ENCODE measurements at places on chromosomes 12 and 14.

GRCh38 chr12:68304626-68305025 is 27.5 kb downstream of the MDM1 start:
- DNase-seq: no peak

- peak; percentile 12 for DNase-seq
Observed at GRCh38 chr12:57276935-57277563, 26.1 kb upstream of the STAC3 start.

DNA sequence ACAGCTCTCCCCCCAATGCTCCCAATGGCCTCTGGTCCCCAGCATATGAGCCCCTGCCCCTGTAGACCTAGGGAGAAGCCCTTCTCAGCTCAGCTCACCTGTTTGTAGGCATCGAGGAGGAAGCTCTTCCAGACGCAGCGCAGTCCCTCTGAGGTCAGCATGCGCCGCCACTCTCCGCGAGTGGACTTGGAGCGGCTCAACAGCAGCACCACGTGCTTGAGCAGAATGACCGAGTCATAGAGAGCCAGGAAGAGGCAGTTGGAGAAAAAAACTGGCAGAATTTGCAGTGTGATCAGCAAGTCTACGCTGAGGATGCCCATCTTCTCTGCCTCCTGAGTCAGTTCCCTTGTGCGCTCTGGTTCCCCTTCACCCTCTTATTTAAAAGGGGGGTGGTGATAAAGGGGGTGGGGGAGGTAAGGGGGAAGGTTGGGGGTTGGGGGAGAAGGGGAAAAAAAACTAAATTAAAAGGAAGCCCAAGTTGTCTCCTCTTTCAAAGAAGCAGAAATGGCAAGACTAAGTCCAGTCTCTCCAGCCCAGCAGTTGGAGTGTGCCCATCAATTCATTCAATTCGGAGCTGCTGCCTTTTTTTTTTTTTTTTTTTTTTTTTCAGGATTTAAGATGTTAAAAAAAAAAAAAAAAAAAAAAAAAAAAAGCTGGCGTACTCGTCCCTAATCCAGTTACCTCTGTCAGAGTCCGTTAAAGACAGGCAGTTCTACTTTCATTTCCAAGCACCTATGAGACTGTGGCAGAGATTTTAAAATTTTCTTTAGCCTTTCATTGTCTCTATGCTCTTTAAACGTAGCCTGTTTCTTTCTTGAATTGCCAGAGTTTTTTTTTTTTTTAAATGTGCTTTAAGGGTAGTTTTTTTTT is at the start of gene DIO2:
Gene DIO2, minus strand, starts transcription at position 352 of the 870 bp plus-strand sequence. Its CDS starts 32 bp downstream, at position 320.
- peak; percentile 66 for DNase-seq

GRCh38 chr14:66237741-66238140 is 248.4 kb upstream of the CCDC196 start:
- no peak for DNase-seq

- DNase-seq: no peak
Observed at GRCh38 chr12:5038781-5039311, 4.8 kb upstream of the KCNA5 start.

- DNase-seq: no peak
Observed at GRCh38 chr14:29895591-29896083, 32.0 kb downstream of the PRKD1 start.

GRCh38 chr12:74644681-74645080 is 107.0 kb downstream of the ATXN7L3B start:
- no peak for DNase-seq

DNA sequence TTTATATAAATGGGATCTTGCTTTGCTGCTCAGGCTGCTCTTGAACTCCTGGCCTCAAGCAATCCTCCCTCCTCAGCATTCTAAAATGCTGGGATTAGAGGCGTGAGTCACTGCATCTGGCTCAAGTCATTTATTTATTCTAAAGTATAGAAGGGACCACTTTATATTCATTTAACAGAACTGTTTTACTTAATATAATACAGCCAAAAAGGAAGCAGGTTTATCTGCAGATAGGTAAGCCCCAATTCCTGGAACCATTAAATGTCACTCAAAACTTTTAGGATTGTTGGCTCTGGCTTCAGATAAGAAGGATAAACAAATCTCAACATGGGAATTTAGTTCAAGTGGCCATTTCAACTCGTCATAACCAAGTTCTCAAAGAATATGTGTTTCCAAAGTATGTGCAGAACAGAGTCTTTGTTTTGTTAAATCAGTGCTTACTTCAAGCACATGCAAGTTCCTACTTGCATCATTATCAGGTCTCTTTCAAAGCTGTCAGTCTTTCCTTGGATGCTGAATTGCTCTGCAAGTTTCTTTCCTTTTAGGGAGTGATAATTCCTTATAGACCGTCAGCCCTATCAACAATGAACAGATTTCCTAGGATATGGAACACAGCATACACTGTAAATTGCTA is 60.4 kb downstream of the KITLG start:
- DNase-seq: no peak

- no peak for DNase-seq
Observed at GRCh38 chr12:119836781-119837180, 40.3 kb downstream of the CIT start.

GRCh38 chr14:75961662-75962061 is 20.1 kb downstream of the TGFB3 start:
- DNase-seq: no peak

DNA sequence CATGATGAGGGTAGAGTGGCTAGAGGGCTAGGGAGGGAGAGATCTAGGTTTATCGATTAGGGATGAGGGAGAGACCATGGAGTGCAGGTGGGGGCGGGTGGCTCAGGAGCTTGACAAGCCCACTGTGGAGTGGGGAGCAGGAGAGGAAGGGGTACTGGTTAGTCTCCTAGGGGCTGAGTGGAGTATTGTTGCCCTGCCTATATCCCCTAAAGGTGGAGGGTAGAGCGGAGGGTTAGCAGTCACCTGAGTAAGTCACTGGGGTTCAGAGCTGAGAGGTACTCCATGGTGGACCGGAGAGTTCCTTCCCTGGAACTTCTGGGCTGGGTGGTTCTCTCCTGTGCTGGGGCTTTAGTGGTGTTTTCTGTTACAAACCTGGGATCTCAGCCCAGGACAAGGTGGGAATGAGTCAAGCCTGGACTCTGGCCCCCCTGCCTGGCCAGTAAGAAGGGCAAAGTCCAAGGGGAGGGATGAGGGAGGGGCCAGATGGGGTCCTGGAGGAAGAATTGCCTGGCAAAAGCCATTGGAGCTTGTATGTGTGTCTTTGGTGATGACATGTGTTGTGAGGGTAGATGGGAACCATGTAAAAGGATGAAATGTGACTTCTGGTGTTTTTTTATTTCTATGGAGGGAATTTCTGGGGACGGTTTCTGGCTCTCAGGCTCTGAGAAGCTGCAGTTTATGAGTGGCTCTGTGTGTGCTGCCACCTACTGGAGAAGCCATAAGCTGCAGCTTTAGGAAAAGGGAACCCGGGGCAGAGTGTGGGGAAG is at the start of gene CIDEB:
Gene CIDEB, minus strand, starts transcription at position 403 of the 767 bp plus-strand sequence. Its CDS starts 119 bp downstream, at position 284.
- no peak for DNase-seq

- no peak for DNase-seq
Observed at GRCh38 chr14:22464422-22465142, 124.4 kb downstream of the DAD1 start.

GRCh38 chr12:54304187-54304810 is 3.5 kb upstream of the NFE2 start:
- no peak for DNase-seq

GRCh38 chr14:26913786-26914185 is 316.0 kb upstream of the NOVA1 start:
- DNase-seq: no peak

Measured in stromal cell of bone marrow (primary cell).